ENCODE measurements at places on chromosomes 2 and 18.
A peak's percentile ranks its signal among the peaks of the same experiment; 100 is the strongest.

DNA sequence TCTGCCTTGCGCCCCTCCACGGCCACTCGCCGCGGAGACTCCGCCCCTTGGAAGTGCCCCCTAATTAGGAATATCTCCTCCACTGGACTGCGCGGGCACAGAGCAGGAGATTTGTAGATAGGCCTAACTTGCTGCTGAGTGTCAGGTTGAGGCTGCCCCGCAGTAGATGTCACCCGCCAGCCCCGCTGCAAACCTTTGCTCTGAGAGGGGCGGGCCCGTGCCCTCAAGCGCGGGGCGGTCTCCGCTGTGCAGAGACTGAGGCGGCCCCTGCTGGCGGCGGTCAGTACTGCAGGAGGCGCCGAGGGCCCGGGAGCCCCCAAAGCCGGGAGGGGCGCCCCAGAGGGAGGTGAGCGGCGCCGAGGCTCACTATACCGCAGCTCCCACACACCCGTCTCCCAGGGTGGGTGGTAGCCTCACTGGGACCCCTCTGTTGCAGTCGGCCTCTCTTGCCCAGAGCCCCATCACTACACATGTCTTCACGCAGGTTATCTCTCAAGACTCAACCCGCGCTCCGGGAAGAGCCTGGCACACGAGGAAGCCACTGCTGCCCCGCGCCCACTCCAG is 2.9 kb upstream of the NEURL3 start:
- no peak for DNase-seq

DNA sequence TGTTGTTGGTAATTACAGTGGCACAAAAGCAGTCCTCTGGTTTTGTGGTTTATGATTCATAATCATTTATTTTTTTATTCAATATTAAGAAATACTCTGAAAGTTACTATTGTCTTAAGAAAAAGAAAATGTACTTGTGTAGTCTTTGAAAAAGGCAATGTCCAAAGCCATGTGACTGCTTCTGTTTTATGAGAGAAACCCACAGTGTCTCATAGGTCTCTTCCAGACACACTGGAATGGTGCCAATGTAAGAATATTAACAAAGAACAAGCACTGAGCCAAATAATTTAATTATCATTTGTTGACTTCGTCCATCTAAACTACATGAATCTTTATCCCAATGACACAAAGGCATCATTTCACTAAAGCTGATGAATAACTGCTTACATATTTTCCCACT is 62.5 kb downstream of the RPRM start:
- no peak for DNase-seq

- peak; percentile 34 for DNase-seq
Observed at GRCh38 chr2:178008636-178009289, 63.8 kb downstream of the PDE11A start.

DNA sequence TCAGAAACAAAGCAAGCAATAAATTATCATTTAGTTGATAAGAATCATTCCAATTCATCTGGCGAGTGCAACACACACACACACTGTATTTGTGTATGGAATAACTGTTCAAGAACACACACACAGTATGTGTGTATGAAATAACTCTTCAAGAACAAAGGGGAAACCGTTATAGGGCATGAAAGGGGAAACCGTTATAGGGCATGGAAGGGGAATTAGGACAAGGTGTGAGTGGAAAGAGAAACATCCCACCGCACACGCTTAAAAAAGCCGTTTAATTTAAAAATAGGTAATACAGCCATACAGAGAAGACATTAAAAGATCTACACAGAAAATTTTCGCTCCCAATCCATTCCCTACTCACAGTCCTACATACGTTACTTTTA is 607 bp upstream of the TSN start:
- DNase-seq = no peak

- peak; percentile 51 for DNase-seq
Observed at GRCh38 chr2:46306330-46306751, 9.1 kb downstream of the EPAS1 start.

DNA sequence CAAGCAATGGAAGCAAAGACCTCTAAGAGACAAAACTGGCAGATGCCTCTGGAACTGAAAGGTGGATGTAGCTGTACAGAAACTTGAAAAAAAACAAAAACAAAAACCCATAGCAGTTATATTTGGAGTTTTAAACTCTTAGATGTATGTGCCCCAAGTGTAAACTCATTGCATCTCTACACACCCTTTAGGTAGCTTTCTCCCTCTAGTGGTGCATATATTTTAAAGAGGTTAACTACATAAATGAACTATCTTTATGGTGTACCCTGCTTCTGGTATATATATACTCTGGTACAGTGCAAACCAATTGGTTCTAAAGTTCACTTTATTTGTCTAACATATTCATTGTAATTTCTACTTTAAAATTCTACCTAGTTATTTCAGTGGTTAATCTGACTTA is 518.2 kb downstream of the NRXN1 start:
- DNase-seq = no peak

GRCh38 chr2:241844066-241844728 is 14.5 kb downstream of the PDCD1 start:
- no peak for DNase-seq

DNA sequence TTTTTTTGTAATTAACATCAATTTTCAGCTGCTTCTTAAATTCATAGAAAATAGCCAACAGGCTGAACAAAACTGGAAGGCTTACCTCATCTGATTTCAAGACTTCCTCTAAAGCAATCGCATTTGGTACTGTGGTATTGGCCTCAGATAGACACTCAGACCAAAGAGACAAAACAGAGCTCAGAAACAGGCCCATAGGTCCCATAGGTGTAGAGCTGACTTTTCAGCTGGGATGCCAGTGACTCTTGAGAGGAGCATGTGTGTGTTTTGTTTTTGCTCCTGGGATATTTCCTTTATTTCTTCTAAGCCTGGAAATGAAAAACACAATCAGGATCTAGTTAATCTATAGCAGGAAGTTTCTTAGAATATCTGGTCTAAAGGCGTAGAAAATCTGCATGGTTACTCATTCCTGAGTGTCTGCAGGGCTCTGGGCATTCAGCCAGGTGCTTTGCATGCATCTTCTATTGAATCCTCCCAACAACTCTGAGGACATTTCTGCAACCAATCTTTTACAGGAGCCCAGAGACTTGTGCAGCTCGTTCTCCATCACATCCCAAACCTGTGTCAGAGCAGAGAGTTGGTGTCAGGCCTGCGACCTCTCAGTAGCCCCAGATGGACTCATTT is 190.8 kb downstream of the RTP5 start:
- DNase-seq = peak; percentile 56

- DNase-seq = no peak
Observed at GRCh38 chr2:71466301-71467179, 13.2 kb downstream of the DYSF start.

DNA sequence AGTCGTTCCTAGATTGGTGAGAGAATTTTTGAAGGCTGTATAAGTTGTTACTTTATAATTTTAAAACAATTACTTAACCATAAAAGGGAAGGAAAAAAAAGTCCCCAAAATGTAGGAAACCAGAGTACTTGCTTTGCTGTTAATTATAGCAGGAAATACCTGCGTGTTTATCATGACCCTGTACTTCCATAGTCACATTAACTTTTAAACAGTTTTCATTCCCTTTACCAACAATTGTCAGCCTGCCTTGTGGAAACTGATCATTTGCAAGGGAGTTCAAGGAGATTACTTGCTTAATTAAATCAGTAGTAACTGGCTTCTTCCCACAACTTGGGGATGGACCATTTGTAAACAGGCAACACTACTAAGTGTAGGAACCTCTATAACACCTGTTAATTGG is 6.4 kb upstream of the ITPRID2 start:
- DNase-seq = no peak

- peak; percentile 92 for DNase-seq
Observed at GRCh38 chr18:37299471-37300304, 265.9 kb downstream of the CELF4 start.

DNA sequence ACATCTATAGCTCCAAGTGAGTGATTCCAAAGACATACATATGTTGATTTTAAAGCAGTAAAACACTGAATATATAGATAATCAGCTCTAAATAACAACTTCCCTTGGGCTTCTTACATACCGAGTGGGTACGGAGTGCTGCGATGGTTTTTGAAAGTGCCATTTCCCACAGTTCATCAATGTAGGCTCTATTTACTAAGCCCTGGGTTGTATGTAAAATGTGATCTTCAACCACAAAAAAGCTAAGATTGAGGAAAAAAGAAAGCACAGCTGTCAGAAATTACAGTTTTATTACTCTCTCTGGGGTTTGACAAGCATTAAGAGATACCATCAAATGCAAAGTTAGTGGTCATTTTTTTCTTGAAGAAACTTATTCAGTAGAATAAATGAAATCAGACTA is 312.8 kb downstream of the EXOC6B start:
- no peak for DNase-seq

Measured in GM04504 (cell line).